ENCODE measurements at places on chromosomes 1 and 21.

GRCh38 chr1:3146907-3147306, 77.9 kb downstream of the PRDM16 start:
- DNase-seq = no peak

DNA sequence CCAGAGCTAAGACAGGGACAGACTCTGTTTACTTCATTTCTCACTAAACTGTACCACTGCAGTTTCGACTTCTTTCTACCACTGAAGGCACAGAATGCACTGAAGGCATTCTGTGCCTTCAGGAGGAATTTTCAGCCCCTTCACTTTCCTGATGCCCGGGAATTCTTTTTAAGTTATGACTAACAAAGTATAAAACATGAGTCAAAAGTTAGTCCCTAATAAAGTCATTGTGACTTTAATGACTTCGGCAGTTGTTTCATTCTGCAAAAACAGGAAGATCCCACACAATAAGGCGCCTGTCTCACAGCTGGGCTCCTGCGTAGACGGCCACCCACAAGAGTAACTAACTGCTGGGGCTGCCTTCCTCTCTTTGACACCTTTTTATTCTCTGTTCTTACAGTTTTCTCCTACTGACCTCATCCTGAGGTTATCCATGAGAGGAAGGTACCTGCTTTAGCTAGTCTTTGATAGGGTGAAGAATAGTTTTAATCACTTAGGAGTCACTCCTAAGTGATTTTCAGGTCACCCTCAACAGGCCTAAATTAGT, 183.9 kb upstream of the SGIP1 start:
- DNase-seq = peak; percentile 54

DNA sequence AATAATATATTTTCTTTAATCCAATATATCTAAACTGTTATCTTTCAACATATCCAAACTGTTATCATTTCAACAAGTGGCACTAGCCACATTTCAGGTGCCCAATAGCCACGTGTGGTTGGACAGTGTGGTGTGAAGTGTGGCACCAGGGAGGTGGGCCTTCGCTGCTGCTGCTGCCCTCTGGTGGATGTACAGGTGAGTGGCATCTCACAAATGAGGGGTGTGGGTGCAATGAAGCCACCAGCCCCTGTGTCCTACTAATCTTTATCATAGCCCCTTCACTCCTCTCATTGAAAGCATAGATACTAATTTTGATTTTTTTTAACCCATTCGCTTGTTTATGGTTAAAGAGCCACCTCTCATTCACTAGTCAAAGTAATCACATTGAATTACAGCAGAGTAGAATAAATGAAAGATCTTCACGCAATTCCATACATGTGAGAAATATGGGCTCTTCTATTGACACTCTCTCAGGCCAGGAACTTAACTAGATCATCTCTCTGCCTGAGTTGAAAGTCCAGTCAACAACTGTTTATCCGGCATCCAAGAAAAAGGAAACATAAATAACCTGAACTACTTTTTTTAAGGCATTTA, 499.2 kb downstream of the OMA1 start:
- peak; percentile 24 for DNase-seq

GRCh38 chr21:44828362-44829056, 10.6 kb upstream of the SUMO3 start:
- no peak for DNase-seq

GRCh38 chr1:230879778-230880177, 11.5 kb upstream of the C1orf198 start:
- no peak for DNase-seq

GRCh38 chr1:171500803-171501202, 15.5 kb downstream of the PRRC2C start:
- no peak for DNase-seq

DNA sequence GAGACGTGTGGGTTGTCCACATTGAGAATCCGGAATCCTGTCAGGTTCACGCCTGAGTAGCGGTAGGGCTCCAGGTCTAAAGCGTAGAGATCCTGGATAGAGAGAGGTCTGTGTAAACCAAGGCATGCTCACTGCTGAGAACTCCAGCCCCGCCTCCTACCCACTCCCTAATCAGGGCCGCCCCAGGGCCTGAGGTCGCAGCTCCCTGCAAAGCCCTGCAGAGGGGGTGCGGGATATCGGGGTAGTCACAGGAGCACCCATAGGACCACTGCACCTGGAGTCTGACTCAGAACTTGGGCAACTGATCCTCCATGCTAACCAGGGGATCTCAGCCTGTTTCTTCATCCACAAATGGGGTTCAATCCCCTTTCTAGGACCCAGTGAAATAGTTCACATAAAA, 174.4 kb downstream of the GRIK3 start:
- DNase-seq = no peak

DNA sequence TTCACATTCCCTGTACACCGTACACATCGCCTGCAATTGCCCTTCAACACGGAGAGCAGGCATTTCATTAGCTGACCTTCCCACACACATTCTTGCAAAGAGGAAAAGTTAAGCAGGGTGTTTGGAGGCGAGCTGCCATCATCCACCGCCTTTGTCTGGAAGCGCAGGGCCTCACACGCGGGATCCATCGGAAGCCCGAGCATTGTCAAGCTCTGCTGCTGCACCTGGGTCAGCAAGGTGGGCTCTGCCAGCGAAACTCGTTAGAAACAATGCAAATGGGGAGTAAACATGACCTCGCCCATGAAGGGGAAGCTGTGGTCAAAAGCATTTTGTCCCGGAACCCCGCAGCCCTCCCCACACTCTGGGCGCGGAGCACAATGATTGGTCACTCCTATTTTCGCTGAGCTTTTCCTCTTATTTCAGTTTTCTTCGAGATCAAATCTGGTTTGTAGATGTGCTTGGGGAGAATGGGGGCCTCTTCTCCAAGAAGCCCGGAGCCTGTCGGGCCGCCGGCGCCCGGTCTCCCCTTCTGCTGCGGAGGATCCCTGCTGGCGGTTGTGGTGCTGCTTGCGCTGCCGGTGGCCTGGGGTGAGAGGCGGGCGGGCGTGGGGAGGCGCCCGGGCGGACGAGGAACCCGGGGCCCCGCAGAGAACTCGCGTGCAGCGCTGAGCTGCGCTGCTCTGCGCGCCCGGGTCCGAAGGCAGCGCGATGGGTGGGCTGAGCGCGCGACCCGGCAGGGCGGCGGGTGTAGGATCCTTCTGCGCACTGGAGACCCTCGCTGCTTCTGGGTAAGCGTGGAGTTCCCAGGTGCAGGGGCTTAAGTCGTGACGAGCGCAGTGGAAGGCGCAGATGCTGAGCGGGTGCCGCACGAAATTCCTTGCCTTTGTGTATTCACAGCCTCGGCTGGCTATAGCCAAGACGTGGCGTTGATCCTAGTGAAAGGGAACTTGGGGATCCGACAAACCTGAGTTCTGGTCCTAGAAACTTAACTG, at the start of gene CR1:
TSS of gene CR1 (plus strand) at position 357 of the 992 bp plus-strand sequence. CDS start at position 468, 111 bp downstream.
- DNase-seq = peak; percentile 34

- no peak for DNase-seq
These were observed 46.6 kb upstream of the RGS2 start for GRCh38 chr1:192762265-192762664.

GRCh38 chr21:14880922-14881321, 183.9 kb downstream of the NRIP1 start:
- no peak for DNase-seq

DNA sequence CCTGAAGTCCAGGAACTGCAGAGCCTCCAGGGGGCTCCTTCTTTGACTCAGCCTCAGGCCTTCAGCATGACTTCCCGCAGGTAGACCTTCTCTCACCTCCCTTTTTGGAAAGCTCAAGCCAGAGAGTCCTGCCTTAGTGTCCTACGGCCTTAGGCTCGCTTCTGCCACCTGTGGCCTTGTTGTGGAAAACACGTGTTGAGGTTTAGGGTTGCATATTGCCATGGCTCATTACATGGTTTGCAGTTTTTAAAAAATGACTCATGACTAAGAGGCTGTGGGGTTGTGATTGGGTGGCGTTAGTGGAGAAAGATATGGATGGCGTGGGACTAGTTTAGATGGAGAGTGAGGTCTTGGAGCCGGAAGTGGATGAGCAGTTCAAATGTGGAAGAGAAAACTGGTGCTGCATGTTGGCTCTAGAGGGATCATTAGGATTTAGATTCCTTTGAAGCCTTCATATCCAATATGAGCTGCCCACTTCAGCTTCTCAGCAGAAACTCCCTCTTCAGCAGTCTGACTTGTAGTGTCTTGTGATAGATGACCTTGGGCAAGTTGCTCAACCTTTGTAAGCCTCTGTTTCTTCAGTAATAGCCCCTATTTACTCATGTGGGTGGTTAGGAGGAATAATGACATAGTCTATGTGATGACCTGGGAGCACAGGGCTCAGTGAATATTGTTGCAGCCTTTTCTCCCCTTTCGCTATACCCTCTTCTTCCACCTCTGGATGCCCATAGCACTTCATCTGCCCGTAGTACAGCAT, 6.5 kb upstream of the FGGY start:
- DNase-seq = peak; percentile 7

DNA sequence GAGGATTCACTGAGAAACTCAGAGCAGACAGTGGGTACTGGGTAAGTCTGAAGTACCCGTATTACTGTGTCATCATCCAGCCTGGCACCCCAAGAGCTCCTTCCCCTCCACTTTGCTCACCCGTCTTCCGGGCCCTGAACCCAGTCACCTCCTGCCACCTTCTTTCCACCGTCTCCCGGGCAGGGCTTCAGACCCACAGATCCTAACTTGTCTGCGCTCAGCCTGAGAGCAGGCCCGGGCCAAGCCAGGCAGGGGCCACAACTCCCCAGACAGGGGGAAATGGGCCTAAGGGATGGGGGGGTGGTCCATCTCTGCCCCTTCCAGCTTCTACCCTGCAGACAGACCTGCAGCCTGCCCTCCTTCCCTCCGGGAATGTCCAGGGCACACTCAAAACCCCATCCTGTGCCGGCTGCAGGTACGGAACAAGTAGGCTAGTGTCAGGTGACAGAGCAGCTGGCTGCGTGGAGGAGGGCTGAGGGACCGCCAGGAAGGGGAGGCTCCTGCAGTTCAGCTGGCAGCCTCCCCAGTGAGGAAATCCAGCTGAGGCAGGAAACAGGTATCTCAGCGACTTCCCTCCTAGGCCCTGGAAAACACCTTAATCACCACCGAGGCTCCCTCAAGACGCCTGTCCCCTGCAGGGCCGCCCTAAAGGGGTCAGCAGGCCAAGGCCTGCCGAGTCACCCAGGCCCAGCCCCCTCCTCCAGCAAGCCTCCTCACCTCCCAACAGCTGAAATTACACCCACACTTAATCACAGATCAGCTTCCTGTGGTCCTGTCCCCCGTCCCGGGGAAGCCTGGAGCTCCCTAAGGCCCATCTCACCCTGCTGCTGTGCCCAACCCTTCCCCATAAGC, 3.5 kb downstream of the HSPG2 start:
- no peak for DNase-seq

DNA sequence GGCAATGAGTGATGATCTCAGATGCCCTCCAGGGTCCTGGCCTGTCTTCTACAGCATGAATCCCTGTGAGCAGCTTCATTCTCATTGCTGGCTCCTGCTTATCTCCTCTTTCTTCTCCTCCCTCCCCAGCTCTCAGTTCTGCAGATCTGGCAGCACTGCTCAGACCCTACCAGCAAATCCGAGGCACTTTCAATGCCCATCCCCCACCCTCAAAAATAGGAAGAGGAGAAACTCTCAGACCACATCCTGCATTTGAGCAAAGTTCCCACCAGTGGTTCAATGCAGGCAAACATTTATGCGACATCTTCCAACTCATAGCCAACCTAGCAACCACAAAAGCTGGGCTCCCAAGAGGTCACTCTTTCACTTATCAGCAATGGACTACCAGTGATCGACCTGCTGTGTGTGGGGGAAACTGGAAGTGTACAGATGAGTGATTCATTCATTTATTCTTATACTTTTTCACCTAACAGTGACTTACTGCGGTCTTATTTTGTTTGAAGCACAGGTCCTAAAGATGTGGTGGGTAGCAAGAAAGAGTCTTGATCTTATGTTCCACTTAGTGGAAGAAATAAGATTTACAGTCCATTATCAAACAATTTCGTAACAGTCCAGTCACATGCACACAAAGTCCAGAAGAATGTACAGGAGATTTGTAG, 5.8 kb upstream of the CHI3L2 start:
- DNase-seq = no peak

GRCh38 chr21:26881504-26882228, 36.5 kb upstream of the ADAMTS1 start:
- no peak for DNase-seq

DNA sequence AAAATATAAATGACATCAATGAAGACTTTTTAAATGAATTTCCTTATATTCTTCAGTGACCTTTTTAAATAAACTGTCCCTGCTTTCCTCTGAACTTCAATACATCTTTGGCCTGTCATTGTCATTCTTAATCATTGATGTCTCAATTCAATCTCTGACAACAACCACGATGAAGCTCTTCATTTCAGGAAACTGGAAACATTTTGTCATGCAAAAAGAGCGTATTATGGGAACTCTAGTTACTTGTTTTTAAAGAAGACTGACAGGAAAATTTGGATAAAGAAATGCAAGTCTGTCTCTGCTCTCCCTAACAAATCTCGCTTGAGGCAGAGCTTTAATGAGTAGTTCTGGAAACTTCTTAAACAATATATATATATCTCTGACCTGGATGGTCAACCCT, 535.8 kb upstream of the ADGRL2 start:
- DNase-seq = no peak

GRCh38 chr1:226349801-226350518, 41.0 kb upstream of the LIN9 start:
- DNase-seq = no peak

- no peak for DNase-seq
These were observed 45.8 kb downstream of the SLC25A24 start for GRCh38 chr1:108154314-108154713.

- DNase-seq = peak; percentile 45
These were observed 5.1 kb downstream of the MAP7D1 start for GRCh38 chr1:36160949-36161485.

- DNase-seq = peak; percentile 26
These were observed 9.0 kb downstream of the LRRC47 start for GRCh38 chr1:3787349-3787715.

- DNase-seq = no peak
These were observed 122.8 kb downstream of the SDCCAG8 start for GRCh38 chr1:243378669-243379068.

DNA sequence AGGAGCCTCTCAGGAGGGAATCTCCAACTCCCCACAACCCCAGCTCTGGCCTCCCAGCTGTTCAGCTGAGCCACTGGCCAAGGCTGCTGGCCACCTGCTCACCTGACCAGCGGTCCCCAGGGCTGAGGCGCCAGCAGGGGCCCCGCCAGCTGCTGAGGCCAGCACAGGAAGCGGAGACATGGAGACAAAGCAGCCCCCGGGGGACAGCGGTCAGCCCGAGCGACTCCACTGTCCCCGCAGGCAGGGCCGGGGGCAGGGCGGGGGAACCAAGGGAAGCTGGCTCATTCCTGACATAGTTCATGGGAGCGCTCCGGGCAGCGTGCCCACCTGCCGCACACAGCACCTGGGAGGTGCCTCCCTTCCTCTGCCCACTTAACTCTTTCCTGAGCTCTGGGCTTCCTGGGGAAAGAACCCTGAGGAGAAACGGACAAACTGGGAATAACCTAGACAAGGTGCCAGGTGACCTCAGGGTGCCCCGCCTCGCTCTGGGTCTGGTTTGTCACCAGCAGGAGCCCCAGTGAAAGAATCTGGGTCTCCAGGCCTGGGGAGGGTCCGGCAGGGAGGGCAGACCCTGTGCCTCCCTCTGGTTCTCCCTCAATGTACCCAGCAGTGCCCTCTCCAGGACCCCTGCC, 10.7 kb downstream of the EPHA2 start:
- no peak for DNase-seq
